ENCODE measurements at places on chromosomes 4 and X. TPM values are rescaled to one million over a fixed set of nuclear protein-coding genes. Genes with fewer than 3 reads are reported as not detected.

The HSFX3 gene
- not detected for total RNA-seq

The LUZP4 gene
- total RNA-seq: not detected

The ARHGAP36 gene
- total RNA-seq: not detected

The MAP3K15 gene
- 1.7 TPM for total RNA-seq

The FMR1NB gene
- total RNA-seq: not detected

The P2RY8 gene
- not detected for total RNA-seq

The CXXC4 gene
- 0.29 TPM for total RNA-seq

The SCD5 gene
- total RNA-seq: 6.1 TPM

DNA sequence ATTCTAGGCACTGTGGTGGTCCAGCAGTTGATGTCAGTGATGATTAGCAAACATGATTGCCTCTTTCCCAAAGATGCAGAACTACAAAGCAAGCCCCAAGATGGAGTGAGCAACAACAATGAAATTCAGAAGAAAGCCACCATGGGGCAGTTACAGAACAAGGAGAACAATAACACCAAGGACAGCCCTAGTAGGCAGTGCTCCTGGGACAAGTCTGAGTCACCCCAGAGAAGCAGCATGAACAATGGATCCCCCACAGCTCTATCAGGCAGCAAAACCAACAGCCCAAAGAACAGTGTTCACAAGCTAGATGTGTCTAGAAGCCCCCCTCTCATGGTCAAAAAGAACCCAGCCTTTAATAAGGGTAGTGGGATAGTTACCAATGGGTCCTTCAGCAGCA, 365.3 kb downstream of the MAPK10 start:
- DNase-seq: no peak

DNA sequence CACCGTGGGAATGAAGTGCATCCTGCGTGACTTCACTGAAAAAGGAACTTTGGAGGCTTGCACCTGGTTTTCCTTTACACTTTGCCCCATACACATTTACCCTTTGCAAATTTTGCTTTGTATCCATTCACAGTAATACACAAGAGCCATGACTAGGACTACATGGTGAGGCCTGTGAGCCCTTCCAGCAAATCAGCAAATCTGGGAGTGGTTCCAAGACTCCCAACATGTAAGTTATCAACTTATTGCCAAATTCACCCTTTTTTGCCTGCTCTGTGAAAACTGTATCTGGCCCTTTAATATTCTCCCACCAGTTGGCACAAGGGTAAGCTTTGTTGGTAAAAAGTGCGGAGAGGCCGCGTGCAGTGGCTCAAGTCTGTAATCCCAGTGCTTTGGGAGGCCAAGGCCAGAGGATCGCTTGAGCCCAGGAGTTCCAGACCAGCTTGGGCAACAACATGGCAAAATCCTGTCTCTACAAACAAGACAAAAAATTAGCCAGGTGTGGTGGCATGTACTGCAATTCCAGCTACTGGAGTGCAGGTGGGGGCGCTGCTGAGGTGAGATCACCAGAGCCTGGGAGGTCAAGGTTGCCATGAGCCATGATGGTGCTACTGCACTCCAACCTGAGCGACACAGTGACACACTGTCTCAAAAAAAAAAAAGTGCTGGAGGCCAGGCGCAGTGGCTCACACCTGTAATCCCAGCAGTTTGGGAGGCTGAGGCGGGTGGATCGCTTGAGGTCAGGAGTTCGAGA, 5.0 kb downstream of the PRMT9 start:
- DNase-seq: no peak

DNA sequence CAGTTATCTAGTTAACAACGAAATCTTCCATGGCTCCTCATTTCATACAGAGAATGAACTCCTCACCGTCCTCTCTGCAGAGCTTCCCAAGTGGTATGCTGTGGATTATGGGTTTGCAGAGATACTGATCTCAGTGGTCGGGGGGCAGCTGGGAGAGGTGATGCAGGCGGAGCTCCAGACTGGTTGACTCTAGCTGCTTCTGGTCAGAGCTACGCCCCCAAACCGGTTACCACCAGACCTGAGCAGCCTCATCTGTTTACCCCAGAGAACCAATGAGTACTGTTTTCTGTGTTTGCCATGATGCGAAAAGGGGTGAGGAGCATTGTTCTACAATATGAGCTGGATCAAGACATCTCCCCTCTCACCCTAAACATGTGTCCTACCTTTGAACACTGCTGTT, 135.7 kb upstream of the PLAC1 start:
- no peak for DNase-seq

DNA sequence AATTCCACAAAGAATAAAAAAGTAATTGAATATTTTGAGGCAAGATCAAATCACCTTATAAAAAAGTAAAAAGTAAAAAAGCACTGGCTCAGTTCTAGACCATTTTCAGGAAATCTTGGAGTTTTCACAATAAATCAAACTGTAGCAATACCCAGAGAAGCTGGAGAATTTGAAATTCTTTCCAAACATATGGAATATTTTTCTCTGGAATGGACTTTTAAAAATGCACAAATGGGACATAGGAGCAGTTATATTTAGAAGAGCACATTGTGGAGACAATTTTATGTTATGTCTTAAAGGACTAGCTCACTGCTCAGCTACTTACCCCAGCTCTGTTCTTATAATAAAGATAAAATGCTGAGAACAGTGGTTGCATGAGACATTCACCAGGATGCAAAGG, 211.9 kb upstream of the KIT start:
- DNase-seq: no peak

- DNase-seq: no peak
Measured at GRCh38 chrX:22122510-22122909, 90.4 kb downstream of the PHEX start.

- DNase-seq: no peak
Measured at GRCh38 chr4:125319311-125319710, 4.6 kb downstream of the FAT4 start.

DNA sequence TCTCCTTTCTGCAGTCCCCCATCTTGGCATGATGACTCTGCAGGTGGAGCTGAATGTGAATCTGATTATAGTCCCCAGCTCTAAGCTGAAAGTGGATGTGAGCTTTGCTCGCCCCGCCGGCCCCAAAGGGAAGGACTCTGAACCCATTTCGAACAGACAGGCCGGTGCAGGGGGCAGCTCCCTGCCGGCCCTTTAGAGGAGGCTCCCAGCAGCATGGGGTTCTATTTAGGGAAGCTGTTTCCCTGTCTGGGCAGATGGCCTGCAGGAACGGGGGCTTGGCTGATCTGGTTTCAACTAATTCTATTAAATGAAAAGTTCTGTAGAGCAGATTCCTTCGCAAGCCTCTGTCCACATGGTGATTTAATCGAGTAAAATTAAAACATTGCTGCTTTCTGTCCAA, 104.8 kb upstream of the MSX1 start:
- DNase-seq: no peak

DNA sequence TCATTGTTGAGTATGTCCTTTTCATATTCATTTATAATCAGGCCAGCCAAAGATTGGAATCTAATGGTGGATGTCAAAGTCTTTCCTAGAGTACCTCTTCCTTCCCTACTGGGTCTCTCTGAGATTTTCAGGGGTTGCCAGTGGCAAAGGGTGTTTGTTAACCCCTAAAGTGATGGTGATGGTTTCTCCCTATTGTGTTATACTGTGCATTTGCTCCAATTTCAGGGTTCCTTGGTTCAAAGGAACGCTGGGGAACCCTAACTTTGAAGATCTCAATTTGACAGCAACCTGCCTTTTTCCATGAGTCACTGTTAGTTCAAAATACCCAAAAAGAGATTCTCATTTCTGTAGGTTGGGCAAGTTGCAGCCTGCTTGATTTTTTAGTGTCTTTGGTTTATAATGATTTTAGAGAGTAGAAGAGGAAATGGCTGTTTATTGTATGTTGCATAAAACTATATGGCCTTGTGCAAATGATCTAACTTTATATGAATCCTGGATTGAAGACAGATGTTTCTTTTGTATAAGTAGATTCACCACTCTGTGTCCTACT, 23.0 kb downstream of the GAB1 start:
- DNase-seq: no peak

GRCh38 chrX:95291561-95291960, 1393.1 kb upstream of the DIAPH2 start:
- DNase-seq: no peak

DNA sequence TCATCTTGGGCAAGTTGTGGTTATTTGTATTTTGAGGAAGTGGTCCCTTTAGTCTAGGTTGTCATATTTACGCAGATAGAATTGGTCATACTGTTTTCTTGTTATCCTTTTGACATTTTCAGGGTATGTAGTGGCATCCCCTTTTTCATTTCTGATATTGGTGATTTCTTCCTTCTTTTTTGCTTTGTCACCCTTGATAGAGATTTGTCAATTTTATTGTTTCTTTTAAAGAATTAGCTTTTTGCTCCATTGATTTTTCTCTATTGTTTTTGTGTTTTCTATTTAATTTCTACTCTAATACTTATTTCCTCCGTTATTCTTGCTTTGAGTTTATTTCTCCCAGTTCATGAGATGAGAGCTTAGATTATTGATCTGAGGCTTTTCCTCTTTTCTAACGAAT, 87.7 kb downstream of the CPEB2 start:
- no peak for DNase-seq

DNA sequence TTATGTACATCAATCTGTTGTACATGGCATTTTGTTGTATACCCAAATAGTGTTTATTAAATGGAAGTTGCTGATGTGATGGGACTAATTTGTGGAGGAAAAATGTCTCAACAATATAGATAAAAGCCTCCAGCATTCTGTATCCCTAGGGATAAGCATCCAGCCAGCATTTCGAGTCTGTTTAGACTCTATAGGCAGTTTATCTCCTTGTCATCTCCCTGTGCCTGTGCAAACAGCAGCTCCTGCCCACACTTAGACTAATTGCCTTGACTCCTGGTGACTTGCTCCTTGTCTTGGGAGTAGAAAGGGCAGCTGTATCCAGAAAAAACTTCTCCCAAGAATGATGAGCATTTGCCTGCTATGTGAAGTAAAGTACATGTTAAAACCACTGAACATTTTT, 83.8 kb downstream of the DOCK11 start:
- DNase-seq: no peak

GRCh38 chr4:23685471-23685870, 204.4 kb downstream of the PPARGC1A start:
- DNase-seq: no peak

DNA sequence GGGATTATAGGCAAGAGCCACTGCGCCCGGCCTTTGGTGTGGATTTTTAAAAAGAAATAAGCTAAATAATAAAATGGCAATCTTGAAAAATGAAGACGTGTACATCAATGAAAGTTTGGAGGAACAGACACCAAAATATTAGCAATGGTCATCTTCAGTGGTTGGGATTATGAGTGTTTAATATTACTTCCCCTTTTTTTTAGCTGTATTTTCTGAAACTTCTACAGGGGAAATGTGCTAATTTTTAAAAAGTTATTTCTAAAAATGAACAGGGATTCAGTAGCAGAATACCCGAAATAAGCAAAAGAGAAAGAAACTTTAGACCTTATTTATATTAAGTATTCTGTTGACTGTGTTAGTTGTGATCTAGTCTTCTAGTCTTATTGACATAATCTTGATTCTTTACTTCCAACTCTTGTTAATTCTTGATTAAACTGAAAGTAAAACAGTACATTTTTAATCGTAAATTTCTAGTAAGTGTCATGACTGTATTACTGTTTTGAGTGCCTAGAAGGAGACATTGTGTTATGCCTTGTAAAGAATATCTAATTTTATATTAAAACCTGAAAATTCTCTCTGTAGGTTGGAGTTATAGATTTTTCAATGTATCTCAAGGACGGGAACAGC, 51.3 kb downstream of the RUFY3 start:
- DNase-seq: no peak

DNA sequence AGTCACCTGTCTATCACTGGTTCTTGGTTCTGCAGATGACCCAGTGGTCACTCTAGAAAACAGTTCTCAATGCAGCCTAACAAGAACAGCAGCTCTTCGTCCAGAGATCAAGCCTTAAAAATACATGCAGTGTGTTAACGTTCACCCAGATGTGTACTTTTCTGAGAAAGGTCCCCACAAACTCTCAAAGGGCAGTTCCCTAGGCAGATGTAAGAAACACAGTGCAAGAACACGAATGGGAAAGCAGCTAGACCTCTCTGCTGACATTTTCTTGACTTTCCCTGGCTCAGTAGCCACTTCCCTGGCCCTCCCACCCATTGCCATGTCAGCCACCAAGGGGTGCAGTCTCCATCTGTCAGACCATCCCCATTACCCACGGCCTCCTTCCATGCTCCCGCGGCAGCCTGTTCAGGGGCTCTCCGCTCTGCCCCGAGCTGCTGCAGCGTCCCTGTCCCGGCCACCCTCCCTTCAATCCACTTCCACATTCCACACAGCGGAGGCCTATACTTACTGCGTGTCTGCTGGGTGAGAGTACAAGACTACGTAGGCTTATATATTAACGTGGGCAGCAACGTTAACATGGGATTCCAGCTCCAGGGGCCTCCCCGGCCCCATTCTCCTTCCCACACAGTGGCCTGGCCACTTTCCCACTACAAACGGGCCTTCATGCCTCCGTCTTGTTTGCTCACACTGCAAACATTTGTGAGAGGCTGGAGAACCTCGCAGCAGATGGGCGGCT, 34.3 kb downstream of the IRF2 start:
- no peak for DNase-seq

GRCh38 chrX:40245488-40246071, 147.8 kb upstream of the BCOR start:
- DNase-seq: no peak

DNA sequence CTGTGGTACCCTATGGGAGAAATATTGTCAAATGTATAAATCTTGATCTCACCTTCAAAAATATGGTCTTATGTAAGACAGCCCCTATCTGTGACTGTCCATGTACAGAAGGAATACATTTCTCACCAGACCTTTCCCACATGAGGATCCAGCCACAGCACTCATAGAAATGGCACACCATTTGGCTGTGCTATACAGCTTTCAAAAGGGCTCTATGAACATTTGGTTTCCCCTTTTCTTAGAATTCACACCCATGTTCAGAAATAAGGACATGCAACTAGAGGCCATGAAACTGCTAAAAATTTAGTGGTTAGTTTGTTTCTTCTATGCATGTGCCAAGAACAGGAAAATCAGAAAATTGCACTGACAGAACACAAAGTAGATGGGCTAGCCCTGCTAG, 62.7 kb downstream of the ANTXR2 start:
- DNase-seq: no peak

DNA sequence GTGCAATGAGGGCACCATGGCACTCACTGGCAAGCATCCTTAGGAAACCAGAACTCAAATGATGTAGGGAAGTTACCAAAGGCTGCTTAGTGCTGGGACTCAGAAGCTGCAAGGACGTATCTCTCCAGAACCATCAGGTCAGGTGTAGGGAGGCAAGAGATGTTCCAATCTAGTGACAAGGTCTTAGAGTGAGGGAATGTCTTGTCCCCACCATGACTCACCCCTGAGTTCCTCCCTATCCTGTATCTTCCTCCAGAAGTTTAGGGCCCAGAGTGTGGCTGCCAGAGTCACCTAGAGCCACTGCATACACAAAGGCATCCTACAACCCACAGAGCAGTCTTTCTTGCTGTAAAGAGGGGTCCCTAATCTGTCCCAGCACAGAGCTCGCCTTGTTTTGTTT, 14.1 kb upstream of the IRAK1 start:
- DNase-seq: no peak

- DNase-seq: no peak
Measured at GRCh38 chrX:47226071-47226470, 6.7 kb upstream of the USP11 start.

GRCh38 chrX:39249999-39250398, 448.7 kb downstream of the MID1IP1 start:
- DNase-seq: no peak

- DNase-seq: no peak
Measured at GRCh38 chrX:65196758-65197360, 220.6 kb upstream of the ZC4H2 start.

GRCh38 chr4:48367016-48367415, 25.7 kb downstream of the SLAIN2 start:
- no peak for DNase-seq

- no peak for DNase-seq
Measured at GRCh38 chr4:96315815-96316214, 475.9 kb downstream of the PDHA2 start.

All from epithelial cell of proximal tubule (primary cell).